ENCODE measurements at places on chromosomes 2 and 18. TPM values are rescaled to one million over a fixed set of nuclear protein-coding genes. Genes with fewer than 3 reads are reported as not detected.

Gene CCBE1
- 0.12 TPM for total RNA-seq

DNA sequence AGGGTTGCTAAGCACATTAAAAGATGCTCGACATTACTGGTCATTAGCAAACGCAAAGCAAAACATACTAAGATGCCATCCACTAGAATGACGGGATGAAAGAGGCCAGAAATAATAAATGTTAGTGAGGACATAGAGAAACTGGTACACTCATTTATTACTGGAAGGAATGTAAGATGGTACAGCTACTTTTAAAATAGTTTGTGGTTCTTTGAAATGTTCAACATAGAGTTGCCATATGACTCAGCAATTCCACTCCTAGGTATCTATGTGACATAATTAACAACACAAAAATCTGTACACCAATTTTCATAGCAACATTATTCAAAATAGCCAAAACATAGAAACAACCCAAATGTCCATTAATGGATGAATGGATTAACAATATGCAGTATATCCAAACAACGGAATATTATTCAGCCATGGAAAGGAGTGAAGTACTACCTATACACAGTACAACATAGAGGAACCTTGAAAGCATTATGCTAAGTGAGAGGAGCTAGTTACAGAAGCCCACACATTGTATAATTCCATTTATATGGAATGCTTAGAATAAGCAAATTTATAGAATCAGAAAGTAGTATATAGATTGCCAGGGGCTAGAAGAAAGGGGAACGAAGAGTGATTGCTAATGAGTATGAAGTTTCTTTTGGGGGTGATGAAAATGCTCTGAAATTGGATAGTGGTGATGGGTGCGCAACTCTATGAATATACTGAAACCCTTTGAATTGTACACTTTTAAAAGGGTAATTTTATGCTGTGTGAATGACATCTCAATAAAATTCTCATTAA, 61.9 kb upstream of the IL1R1 start:
- H3K27ac ChIP-seq: no peak overlapping the region
- H3K4me3 ChIP-seq: no peak overlapping the region
- H3K27me3 ChIP-seq: no peaks in the 10 kb centered on the region
- H3K4me1 ChIP-seq: peaks cover 16% of the 10 kb centered on the region

Gene RUFY4
- total RNA-seq: 0.21 TPM

- H3K4me1 ChIP-seq: no peaks in the 10 kb centered on the region
- no peak overlapping the region for H3K4me3 ChIP-seq
- H3K27ac ChIP-seq: no peak overlapping the region
- no peaks in the 10 kb centered on the region for H3K27me3 ChIP-seq
- DNase-seq: no peak
Observed at GRCh38 chr2:124973396-124973795, 948.3 kb downstream of the CNTNAP5 start.

- DNase-seq: no peak
- H3K27ac ChIP-seq: no peak overlapping the region
- H3K27me3 ChIP-seq: peaks cover 43% of the 10 kb centered on the region
- peaks cover 12% of the 10 kb centered on the region for H3K36me3 ChIP-seq
- peaks cover 8% of the 10 kb centered on the region for H3K4me1 ChIP-seq
Observed at GRCh38 chr2:240871071-240871958, 2.7 kb downstream of the AGXT start.

- H3K36me3 ChIP-seq: peaks cover 55% of the 10 kb centered on the region
- peaks cover 26% of the 10 kb centered on the region for H3K4me1 ChIP-seq
- H3K27ac ChIP-seq: peak overlapping the region; percentile 99
Observed at GRCh38 chr2:85537600-85538506, 1.1 kb upstream of the MAT2A start.

GRCh38 chr2:88638743-88639142, 11.5 kb upstream of the EIF2AK3 start:
- no peak for DNase-seq
- H3K36me3 ChIP-seq: no peaks in the 10 kb centered on the region
- no peak overlapping the region for H3K4me3 ChIP-seq
- peaks cover 20% of the 10 kb centered on the region for H3K4me1 ChIP-seq
- no peaks in the 10 kb centered on the region for H3K27me3 ChIP-seq
- H3K27ac ChIP-seq: no peak overlapping the region

DNA sequence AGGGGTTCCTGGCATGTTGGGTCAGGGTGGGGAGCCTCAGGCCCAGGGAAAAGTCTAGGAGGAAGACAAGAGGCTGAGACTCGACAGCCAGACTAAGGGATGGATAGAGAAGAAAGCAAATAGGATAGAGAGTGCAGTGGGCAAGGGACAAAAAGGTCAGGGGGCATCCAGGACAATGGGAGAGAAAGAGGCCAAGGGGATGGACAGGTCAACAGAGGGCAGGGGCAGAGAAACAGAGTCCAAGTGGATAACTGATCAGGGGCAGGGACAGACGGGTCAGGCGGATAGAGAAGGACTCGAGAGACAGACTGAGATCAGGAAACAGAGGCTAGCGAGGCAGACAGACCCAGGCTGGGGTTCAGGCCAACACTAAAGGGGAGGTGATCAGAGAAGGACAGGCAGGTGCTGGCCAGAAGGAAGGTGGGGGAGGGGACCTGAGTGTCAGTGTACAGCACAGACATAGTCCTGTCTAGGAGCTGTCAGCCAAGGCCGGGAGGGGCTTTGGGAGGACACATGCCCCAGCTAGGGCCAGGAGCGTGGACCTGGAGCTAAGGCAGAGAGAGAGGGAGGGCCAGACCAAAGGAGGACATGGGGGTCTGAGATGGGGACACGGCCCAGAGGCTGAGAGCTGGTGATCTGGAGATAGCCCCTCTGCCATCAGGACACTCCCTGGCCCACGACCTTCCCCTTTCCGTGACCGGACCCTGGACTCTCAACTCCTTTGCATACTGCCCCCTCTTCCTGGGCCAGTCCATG, 12.2 kb downstream of the ASIC4 start:
- no peak overlapping the region for H3K4me3 ChIP-seq
- DNase-seq: no peak
- no peak overlapping the region for H3K27ac ChIP-seq
- no peaks in the 10 kb centered on the region for H3K36me3 ChIP-seq
- H3K27me3 ChIP-seq: peaks cover 77% of the 10 kb centered on the region
- peaks cover 20% of the 10 kb centered on the region for H3K4me1 ChIP-seq

DNA sequence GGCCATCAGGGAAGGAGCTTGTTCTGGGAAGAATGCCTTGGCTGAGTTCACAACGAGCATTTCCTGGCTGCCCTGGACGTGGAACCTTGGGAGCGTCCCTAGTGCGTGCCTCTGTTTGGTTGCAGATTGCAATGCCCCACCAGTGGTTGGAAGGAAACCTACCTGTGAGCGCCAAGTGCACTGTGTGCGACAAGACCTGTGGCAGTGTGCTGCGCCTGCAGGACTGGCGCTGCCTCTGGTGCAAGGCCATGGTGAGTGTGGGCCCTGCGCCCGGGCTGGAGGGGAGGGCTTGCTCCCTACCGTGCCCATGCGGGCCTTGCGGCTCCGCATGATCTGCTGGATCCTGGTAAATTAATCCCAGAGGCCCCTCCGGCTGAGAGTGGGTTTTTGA, 81.9 kb downstream of the DGKD start:
- no peak for DNase-seq
- no peak overlapping the region for H3K4me3 ChIP-seq
- no peaks in the 10 kb centered on the region for H3K27me3 ChIP-seq
- peaks cover 5% of the 10 kb centered on the region for H3K36me3 ChIP-seq
- H3K27ac ChIP-seq: no peak overlapping the region

DNA sequence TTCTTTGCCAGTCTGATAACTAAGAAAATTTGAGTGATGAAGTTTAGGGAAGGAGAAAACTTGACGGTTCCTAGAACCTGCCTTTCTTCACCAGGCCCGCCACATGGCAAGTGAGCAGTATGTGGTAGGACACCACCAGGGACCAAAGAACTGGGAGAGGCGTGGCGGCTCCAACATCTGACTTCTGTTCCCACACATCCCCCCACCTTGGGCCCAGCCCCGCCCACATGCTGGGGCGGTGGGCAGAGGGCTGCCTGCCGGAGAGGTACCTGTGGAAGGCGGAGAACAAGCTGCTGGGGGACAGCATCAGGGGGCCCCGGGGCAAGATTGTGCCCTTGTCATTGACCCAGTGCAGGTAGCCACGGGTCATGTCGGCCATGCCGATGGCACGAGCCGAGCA, 75.0 kb downstream of the EMILIN2 start:
- H3K36me3 ChIP-seq: peaks cover 26% of the 10 kb centered on the region
- H3K27me3 ChIP-seq: no peaks in the 10 kb centered on the region
- no peak for DNase-seq
- H3K4me1 ChIP-seq: peaks cover 7% of the 10 kb centered on the region
- H3K4me3 ChIP-seq: no peak overlapping the region
- H3K27ac ChIP-seq: no peak overlapping the region

- H3K4me3 ChIP-seq: no peak overlapping the region
- H3K36me3 ChIP-seq: no peaks in the 10 kb centered on the region
- no peaks in the 10 kb centered on the region for H3K27me3 ChIP-seq
- no peak overlapping the region for H3K27ac ChIP-seq
Observed at GRCh38 chr2:213545481-213545880, 261.2 kb downstream of the SPAG16 start.

- H3K4me3 ChIP-seq: peak overlapping the region; percentile 6
- no peak overlapping the region for H3K27ac ChIP-seq
- no peak for DNase-seq
- H3K36me3 ChIP-seq: no peaks in the 10 kb centered on the region
Observed at GRCh38 chr2:10912076-10912731, 470 bp downstream of the KCNF1 start.

DNA sequence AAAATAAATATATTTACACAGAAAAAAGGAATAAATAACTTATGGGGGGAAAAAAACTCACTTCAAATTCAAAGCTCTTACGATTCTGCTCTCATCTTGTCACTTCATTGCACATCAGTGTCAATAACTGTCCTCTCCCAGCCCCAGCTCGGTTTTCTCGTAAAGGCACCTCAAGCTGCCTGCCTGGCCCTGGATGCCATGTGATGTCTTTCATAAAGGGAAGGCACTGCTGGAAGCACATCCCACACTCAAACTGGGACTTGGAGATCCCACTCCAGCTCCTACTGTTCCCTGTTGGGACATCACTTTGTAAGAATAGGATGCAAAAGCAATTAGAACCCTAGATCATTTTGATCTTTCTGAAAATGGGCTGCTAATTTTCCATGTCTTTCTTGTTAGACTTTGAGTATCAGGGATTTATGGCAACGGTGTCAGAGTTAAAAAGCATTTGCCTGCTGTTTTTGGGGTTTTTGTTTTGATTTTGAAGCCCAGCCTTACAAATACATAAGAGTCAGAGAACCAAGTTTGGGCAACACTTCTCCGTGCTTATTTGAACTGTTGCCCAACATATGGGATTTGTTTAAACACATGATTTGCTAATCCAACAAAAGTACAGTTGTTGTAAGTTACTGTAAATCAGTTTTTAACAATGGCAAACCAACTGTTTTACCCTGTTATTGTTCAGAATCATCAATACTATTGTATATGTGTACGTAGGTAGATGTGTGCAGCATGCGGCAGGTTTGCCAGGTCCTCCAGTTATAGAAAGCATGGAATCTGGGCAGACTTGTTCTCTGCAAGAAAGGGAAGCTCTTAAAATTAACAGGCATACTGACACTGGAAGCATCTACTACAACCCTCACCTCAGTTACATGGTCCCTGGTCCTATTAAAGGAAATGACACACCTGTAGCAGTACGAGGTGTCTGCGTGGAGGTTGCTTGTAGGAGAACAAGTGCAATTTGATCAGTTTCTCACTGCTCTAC, 20.6 kb downstream of the SERTAD2 start:
- no peak overlapping the region for H3K27ac ChIP-seq
- peaks cover 8% of the 10 kb centered on the region for H3K4me1 ChIP-seq
- peaks cover 17% of the 10 kb centered on the region for H3K36me3 ChIP-seq
- DNase-seq: no peak

GRCh38 chr2:82827426-82827825, 1631.7 kb downstream of the SUCLG1 start:
- H3K4me1 ChIP-seq: no peaks in the 10 kb centered on the region
- DNase-seq: no peak
- no peak overlapping the region for H3K4me3 ChIP-seq
- H3K27ac ChIP-seq: no peak overlapping the region
- H3K36me3 ChIP-seq: no peaks in the 10 kb centered on the region

DNA sequence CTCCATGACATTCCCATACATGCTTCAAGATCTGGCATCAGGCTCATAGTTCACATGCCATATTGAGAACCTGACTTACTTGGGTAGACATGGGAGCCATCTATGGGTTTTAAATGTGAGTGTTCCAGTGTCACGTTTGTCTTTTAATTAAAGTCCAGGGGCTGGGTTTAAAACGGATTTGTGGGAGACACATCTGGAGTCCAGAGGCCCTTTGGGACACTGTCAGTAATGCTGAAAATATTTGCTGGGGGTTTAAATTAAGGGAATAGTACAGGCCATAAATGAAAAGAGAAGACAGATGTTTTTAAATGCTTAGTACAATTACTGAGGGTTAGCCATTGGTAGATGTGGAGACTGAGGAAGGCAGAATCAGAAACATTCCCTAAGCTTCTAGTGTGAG, 478.0 kb downstream of the PID1 start:
- H3K27ac ChIP-seq: no peak overlapping the region
- H3K4me3 ChIP-seq: no peak overlapping the region
- H3K4me1 ChIP-seq: no peaks in the 10 kb centered on the region
- no peaks in the 10 kb centered on the region for H3K27me3 ChIP-seq
- no peaks in the 10 kb centered on the region for H3K36me3 ChIP-seq

DNA sequence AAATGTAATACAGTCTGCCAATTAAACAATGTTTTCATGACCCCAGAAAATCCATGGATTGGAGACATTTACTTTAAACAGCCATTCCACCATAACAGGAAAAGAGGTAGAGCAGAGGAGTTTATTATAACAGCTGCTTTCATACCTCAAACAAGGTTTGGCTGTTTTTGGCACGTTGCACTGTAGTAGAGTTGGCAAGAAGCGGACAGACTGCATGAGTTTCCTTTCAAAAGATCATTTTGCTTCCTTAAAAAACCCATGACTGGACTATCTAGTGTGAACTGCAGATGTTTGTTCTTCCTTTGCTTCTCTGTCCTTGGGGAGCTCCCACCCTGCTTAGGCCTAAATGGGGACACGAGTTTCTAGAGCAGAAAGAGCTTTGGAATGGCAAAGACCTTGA, 108.5 kb upstream of the THOC1 start:
- no peaks in the 10 kb centered on the region for H3K36me3 ChIP-seq
- H3K4me3 ChIP-seq: no peak overlapping the region
- H3K27ac ChIP-seq: no peak overlapping the region
- H3K4me1 ChIP-seq: no peaks in the 10 kb centered on the region
- DNase-seq: no peak
- H3K27me3 ChIP-seq: peaks cover 66% of the 10 kb centered on the region

Gene SYT4
- total RNA-seq: not detected

- no peaks in the 10 kb centered on the region for H3K36me3 ChIP-seq
- no peak for DNase-seq
- H3K27me3 ChIP-seq: no peaks in the 10 kb centered on the region
- no peak overlapping the region for H3K4me3 ChIP-seq
Observed at GRCh38 chr2:108855194-108855593, 68.6 kb downstream of the CCDC138 start.

Measured in Calu3 (cell line).